ENCODE measurements at places on chromosomes 13 and 19.

DNA sequence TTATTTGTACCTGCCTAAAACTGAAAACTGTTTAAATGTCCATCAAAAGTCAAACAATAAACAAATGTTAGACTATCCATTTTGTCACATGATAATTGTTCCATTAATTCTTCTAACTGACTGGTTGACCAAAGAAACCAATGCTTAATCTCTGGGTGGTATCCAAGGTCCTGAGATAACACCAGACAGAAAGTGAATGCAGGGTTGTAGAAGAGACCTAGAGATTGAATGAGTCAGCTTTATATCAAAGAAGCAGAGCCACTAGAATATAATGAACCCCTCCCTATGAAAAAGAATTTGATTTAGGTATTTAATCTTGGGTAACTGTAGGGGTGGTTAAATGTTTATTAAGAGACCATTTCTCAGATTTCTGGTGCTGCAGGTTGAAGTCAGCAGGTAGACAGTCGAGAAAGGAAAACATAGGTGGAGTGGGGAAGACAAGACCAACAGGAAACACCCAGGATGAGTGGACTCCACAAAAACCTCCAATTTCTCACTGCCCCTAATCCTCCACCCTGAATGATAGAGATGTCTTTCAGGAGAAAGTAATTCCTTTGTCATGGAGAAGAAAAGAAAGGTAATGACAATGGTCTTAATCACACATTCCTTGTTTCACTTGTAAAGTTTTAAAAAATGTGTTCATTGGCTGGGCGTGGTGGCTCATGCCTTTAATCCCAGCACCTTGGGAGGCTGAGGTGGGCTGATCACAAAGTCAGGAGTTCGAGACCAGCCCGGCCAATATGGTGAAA lies 536.4 kb downstream of the IRS2 start:
- no peak for DNase-seq

DNA sequence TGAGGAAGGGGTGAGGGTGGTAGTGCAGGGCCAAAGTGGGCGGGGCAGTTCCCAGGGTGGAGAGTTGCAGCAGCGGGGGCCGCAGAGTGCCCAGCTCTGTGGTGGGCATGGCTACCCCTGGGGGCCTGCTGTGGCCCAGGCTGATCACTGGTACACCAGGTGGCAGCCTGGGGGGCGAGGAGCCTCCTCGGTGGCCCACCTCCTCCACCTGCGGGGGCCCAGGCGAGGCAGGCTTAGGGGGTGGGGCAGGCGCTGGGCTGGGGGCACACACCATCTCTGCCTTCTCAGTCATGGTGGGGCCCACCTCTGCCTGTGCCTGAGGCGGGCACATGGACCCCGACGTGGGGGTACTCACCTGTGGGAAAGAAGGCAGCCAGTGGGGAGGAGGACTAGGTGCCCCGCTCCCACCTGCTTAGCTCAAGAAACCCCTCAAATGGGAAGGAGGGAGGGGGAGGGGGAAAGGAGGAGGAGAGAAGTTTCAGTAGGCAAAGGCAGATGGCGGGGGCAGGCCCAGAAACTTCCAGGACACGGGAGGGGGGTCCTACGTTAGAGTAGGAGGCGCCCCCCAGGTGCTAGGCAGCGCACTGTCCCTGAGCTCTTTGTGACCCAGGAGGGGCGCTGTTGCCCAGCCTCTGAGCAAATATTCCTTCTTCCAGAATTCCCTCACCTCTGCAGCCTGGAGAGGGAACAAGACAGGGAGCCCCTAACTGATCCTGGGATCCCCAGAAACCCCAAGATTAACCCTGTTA lies 1.6 kb downstream of the LYL1 start:
- DNase-seq: no peak

GRCh38 chr13:31227870-31228269 lies 28.1 kb downstream of the B3GLCT start:
- no peak for DNase-seq

- peak; percentile 33 for DNase-seq
Observed at GRCh38 chr19:39539165-39539517, 820 bp downstream of the EID2 start.

- DNase-seq: no peak
Observed at GRCh38 chr19:35122687-35123551, 7.3 kb downstream of the FXYD3 start.

GRCh38 chr19:18946918-18947317 lies 5.9 kb upstream of the HOMER3 start:
- DNase-seq: no peak

GRCh38 chr19:18450931-18451836 lies 13.3 kb upstream of the ISYNA1 start:
- peak; percentile 88 for DNase-seq

DNA sequence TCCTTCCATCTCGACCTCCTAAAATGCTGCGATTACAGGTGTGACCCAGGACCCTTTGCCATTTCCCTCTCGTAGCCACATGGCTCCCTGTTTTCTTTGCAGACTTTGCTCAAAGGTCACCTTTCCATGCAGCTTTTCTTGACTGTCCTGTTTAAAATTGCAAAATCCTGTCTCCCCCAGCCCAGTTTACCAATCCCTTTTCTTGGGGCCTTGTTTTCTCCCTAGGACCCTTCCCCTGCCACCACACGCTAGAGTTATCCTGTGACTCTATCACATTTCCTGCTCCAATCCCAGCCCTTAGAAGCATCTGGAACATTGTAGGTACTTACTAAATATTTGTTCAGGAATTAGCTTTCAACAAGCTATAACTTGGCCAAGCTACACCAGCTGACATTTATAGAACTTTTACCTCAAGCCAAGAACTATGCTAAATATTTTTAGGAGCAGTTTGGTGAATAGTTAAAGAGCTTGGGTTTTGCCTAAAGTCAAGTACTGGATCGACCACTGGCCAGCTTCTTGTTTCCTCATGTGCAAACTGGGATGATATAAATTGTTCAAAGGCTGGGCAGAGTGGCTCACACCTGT lies 9.1 kb upstream of the SERTAD3 start:
- DNase-seq: no peak

GRCh38 chr19:51751655-51752054 lies at the start of gene FPR1:
TSS of gene FPR1 (minus strand) at chr19:51751878. CDS start at chr19:51746994, 4,884 bp downstream.
- no peak for DNase-seq

GRCh38 chr19:17929056-17929455 lies 3.8 kb upstream of the CCDC124 start:
- DNase-seq: peak; percentile 43

DNA sequence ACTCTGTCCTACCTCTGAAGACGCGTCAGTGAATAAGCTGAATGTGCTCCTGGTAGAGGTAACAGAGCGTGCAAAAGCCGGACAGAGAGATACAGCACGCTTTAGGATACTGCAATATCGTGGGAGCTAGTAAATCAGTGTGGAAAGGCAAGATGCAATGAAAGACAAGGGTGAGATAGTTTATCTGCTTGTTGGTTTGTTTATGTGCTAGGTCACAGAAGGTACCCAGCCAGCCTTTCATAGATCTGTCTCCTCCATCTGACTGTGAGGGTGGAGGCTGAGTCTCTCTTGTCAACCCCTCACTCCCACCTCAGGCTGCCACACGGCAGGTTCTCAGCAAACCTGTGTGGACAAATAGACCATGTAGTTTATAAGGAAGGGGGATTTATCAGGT lies 904 bp upstream of the GIPC1 start:
- no peak for DNase-seq

DNA sequence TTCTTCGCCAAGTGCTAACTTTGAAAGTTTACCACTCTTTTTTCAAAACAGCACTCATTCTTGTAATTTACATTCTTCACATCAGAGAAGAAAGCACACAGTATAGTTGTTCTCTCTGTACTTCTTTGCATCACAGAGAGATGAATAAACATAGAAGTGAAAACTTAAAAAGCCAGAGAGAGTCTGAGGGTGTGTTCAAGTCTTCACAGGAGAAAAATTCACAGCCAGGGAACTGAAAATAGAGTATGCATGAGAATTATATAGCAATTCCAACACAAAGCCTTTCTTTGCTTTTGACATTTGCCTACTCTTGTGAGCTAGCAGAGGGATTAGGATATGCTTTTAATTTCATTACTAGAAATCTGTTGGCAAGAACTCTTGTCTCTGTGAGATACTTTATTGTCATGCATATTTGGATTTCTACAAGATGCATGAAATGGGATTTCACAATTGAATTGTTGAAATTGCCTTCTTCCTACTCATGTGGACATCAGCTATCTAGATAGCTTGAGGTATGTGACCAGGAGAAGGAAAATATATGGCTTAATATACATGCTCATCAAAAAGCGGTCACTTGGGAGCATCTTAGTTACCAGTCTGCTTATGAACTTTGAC lies 166.1 kb downstream of the SLC7A1 start:
- DNase-seq: no peak

GRCh38 chr13:112968380-112968909 lies 569 bp upstream of the MCF2L start:
- DNase-seq: no peak

- no peak for DNase-seq
Observed at GRCh38 chr13:110812869-110813645, 99.6 kb downstream of the ING1 start.

- DNase-seq: peak; percentile 92
Observed at GRCh38 chr19:50330365-50331078, 1.3 kb upstream of the KCNC3 start.

- peak; percentile 31 for DNase-seq
Observed at GRCh38 chr13:99658261-99658991, 157.2 kb downstream of the TM9SF2 start.

GRCh38 chr19:3814648-3815047 lies 28.5 kb upstream of the MATK start:
- no peak for DNase-seq

GRCh38 chr19:40143612-40144011 lies 47.6 kb upstream of the MAP3K10 start:
- peak; percentile 39 for DNase-seq

- peak; percentile 34 for DNase-seq
Observed at GRCh38 chr13:24684600-24684998, 4.4 kb downstream of the ATP12A start.

DNA sequence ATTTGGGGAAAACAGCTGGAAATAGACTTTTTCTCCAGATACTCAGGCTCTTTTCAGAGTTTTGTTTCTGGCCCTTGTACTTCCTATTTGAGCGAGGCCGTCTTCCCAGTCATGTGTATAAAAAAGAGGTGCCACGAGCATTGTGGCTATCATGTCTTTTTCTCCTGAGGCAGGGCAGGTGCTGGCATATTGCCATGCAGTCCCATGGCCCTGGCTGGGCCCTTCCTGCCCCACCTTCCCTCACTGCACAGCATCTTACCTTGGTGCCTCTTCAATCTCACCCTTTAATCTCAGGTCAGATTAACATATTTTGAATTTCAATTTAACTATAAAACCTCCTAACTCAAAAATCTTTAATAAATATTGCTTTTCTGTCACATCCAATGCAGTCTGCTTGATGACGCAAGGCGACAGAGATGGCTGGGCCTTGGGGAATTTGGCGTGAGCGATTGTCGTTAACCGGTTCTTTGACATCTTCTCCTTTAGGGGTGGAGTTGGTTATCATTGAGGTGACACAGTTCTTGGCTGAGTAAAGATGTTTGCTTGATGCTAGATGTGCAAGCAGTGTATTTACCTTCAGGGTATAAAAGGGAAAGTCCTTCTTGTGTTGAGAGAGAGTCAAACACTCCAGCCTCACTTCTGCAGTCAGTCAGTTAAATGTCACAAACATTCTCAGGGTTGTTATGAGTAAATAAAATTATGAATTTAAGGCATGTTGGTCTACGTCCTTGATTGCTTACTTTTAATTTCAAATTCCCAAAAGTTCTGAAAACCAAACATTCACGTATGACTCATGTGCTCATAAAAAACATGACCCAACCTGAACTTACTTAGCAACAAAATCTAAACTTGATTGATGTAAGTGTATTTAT lies 289.9 kb downstream of the MYO16 start:
- DNase-seq: no peak

DNA sequence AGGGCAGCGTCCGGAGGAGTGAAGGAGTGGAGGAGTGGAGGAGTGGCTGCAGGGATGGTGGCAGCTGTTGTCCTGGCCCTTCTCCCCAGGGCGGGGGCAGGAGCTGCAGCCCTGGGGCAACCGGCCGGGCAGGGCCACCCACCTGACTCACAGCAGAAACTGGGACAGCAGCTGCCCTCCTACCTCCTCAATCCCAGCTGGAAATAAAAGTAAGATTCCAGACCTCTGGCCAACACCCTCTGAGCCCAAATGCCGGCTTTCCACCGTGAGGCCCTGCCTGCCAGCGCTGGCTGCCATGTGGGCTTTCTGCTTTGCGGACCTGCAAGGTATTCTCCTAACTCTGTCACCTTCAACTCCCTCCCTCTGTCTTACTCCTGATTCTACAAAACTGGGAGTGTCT lies 3.3 kb upstream of the CLPP start:
- DNase-seq: no peak

DNA sequence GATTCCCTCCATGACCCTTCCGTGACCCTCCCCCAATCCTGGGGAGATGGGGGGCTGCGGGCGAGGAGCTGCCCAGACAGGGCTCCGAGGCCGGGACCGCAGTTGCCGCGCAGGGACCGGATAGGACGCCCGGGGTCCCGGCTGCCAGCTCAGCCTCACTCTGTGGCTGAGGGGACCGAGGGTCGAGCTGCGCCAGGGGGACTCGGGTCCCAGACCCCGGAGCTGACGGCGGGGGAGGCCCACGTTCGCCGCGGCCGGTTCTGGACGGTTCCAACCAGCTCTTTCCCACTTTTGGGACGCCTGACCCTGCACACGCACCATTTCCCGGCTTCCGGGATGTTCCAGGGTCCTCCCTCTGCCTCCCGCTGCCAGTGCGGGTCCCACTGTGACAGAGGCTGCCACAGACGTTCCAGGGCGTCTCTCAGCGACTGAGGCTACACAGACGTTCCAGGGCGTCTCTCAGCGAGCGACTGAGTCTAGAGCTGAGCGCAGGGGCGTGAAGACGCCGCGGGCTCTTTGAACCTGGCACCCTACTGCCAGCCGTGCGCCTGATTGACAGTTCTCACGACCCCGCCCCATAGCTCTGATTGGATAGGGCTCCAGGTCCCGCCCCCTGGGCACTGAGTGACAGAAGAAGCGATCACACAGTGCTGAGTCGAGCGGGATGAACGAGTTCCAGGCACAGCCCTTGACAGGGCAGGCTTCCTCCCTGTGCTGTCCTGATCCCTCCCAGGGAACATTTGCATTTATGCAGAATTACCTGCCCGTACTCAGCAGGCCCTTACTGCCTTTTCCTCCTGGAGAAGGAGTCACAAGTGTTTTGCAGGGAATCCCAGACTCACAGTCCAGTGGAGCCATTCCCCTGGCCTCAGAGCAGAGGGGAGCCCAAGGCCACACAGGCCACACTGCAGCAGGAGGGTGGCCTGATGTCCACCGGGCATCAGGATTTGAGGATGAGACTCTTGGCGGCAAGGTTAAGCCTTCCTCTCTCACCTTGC lies at the start of gene ZNF563:
TSS of gene ZNF563 (minus strand) at position 472 of the 998 bp plus-strand sequence. CDS start at position 321, 151 bp downstream.
- DNase-seq: peak; percentile 95

DNA sequence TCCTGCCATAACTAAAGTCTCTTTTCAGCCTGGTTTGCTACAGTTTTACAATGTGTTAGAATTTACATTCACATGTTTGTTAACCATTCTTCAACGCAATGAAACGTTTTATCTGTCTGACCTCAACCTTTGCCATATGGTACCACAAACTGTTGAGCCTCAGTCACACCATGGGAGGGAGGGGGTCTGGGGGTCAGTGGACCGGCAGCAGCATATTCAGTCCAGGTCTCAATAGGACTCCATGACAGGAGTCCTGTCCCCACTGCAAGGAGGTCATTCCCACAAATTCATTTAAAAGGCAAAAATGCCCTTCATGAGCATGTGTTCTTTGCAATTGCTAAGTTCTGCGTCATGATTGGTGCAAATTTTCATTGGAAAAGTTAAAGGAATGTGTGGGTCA lies 66.6 kb upstream of the OLFM4 start:
- no peak for DNase-seq

- no peak for DNase-seq
Observed at GRCh38 chr13:30927595-30927994, 4.9 kb upstream of the TEX26 start.

GRCh38 chr13:45809801-45810394 lies 41.7 kb downstream of the SIAH3 start:
- DNase-seq: no peak

Measured in activated CD4-positive, alpha-beta T cell treated with anti-CD3 and anti-CD28 coated beads, Interleukin-2, Interleukin-4, amounts not matched to agents 100 ng/mL and 50 ng/mL, durations not matched to agents 16 hours and 8 hours (primary cell).